ENCODE measurements at places on chromosomes 4 and X.

DNA sequence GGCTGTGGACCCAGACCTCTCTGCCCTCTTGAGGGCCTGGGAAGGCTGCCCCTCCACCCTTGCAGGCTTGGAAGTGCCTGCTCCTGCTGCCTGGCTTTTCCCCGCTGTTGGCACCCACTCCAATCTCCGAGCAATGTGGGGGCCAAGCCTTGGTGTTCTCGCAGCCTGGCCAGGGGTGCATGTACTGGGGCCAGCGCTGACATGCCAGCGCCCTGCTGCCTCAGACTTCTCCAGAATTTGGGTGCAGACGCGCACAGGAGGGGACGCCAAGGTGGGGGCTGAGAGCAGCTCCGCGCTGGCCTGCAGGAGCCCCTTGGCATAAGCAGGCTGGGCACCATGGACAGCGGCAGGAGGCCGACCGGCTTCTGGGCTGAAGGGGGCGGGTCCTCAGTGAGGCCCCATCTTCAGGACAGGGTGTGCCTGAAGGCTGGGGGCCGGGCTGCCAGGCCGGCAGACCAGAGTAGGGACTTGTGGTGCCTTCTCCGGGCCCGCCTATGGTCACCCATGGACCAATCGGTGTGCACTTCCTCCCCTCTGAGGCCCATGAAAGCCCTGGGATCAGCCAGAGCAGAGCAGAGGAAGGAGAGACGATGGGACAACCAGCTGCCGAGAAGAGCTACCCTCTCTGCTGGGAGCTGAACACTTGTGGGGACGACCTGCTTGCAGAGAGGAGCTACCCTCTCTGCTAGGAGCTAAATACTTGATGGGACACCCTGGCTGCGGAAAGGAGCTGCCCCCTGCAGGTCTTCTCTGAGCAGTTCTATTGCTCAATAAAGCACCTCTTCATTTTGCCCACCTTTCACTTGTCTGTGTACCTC, 118.3 kb downstream of the DNAAF6 start:
- DNase-seq = peak; percentile 61

GRCh38 chr4:57424232-57424897, 314.2 kb upstream of the IGFBP7 start:
- no peak for DNase-seq

- no peak for DNase-seq
Observed at GRCh38 chr4:120348521-120348920, 281.9 kb upstream of the MAD2L1 start.

DNA sequence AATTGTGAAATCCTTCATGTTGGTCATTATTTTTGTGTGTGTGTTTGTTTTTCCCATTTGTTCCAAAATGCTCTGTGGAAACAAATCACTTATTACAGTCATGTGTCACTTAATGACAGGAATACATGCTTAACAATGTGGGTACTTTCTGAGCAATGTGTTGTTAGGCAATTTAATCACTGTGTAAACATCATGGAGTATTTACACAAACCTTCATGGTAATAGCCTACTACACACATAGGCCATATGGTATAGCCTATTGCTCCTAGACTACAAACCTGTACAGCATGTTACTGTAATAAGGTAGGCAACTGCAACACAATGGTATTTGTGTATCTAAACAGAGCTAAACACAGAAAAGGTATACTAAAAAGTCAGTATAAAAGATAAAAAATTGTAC, 388.9 kb upstream of the PPP1R2C start:
- no peak for DNase-seq

GRCh38 chr4:25667931-25668557, 12.4 kb downstream of the SLC34A2 start:
- no peak for DNase-seq

GRCh38 chr4:153570228-153570973, 104.2 kb downstream of the TMEM131L start:
- DNase-seq = no peak

DNA sequence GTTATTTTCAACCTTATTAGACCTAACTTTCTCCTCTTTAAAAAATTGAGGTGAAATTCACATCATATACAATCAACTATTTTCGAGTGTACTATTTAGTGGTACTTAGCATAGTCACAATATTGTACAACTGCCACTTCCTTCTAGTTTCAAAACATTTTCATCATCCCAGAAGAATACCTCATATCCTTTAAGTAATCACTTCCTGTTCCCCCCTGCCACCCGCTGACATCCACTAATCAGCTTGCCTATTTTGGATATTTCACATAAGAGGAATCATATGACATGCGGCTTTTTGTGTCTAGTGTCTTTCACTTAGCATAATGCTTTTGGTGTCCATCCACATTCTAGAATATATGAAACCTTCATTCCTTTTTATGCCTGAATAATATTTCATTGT, 10.0 kb upstream of the PPA2 start:
- no peak for DNase-seq

GRCh38 chr4:112423591-112423990, 92.4 kb downstream of the NEUROG2 start:
- DNase-seq = no peak

DNA sequence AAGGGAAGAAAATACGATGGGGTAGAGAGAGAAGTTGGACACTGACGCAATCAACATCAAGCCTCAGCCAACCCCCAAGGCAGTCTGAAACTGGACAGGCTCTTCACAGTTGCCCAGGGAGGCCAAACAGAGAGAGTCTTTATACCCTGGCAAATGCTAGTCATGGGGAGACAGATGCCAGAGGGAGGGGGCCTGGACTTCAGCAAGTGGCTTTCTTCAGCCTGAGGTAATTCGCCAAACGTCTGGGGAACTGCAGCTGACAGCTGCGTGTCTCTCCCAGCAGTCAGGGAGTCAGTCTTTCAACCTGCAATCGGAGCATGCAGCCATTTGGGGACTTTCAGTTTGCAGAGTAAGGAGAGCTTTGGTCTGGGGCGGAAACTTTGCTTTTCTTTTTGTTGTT, 521.6 kb downstream of the TRIML1 start:
- no peak for DNase-seq

DNA sequence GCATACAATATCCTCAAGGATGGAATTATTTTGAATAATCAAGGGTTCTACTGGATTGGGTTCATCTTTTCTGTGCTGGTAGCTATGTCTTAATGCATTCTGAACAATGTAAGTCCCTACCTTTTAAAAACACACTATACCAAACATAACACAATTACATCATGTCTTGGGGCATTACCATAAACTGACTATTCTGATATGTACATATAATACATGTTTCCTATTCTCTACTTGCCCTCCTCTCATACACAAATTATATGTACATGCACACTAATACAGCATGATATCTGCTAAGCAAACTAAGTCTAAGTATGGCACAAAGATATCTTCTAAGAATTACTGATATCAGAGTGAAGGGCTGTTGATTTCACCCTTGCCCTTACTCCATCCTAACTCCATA, 147.1 kb downstream of the PRDM5 start:
- no peak for DNase-seq

DNA sequence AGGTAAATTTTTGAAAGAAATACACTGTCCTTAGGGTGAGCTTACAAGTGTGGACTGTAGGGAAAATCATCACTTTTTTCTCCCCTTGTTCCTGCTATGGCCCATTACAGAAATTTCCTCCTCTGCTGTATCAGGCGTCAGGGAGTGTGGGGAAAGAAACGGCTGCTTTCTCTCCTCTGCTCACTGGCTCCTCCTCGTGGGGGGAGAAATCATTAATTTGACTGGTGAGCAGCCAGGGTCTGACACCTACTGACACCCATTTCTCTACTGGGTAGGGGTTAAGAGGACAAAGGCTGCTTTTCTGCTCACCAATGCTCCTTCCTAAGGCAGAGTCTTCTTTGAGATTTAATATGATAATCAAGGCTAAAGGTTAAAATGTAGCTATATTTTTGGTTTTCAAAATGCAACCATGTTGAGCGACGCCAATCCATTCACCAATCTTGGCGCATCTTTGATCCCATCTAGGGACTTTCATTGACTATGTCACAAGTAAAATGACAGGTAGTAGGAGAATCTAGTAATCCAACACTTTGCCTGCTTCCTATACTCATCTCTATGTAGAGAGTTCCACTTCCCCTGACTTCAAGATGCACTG, 25.1 kb downstream of the SETD7 start:
- DNase-seq = no peak

DNA sequence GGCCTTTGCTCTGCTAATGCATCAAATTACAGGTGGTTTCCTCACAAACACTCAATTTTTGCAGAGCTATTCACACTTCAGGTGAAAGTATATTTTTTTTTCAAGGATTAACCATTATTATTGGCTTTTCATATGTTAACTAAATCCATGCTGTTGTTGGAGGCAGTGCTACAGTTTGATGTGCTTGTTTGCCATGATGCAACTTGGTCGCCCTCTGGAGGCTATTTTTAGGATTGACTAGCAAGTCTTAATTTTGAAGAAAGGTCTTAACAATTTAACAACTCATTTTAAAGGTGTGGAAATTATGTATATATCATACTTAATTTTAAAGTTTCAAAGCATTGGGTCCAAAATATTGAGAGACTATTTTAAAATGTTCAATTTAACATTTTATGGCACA, 168.8 kb upstream of the FAM47A start:
- no peak for DNase-seq

GRCh38 chrX:38879631-38880220, 78.5 kb downstream of the MID1IP1 start:
- no peak for DNase-seq

- DNase-seq = peak; percentile 88
Observed at GRCh38 chr4:98481167-98481566, 177.2 kb downstream of the TSPAN5 start.

DNA sequence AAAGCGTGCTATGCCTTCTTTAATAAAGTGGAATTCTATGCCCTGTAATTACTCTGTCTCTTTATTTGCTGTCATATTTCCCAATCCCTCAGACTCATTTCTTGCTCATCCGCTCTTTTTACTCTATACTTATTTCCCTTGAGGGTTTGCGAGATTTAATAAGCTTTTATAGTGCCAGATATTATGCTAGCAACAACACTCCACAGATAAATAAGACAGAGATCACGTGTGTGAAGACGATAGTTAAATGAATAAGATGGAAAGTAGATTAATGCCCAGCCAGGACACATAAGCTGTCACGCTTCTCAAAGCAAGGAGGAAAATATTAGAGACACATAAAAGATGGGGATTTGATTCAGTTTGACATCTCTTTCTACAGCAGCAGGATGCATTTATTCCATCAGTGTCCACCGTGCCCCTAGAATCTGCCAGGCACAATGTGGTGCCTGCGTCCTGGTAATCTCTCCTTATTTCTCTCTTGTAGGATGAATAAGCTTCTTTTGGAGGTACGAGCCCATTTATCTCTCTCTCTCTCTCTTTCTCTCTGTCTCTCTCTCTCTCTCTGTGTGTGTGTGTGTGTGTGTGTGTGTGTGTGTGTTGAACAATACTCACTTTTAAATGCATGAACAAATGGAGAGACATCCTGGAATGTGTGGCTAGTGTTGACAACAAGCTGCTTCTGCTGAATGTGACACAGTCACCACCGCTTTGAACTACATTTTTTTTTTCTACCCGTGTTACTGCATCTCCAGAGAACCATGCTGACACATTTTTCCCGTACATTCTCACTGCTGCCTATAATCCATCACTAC, 48.2 kb downstream of the TMEM156 start:
- DNase-seq = no peak

DNA sequence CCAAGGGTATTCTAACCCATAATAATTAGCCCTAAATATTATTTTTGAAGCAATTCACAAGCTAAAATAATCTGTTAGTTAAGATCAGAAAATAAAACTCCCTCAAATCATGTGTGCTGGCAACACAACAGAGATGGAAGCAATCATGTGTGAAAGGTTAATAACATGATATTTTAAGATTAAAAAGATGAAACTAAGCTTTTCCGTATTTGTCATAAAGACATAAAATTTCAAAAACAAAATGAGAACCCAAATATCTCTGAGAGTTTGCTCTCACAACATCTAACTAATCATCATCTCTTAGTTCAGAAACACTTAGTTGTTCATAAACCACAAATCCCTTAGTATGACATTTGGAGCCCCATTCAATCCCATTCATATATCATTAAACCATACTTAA, 749.1 kb downstream of the CCSER1 start:
- DNase-seq = no peak

DNA sequence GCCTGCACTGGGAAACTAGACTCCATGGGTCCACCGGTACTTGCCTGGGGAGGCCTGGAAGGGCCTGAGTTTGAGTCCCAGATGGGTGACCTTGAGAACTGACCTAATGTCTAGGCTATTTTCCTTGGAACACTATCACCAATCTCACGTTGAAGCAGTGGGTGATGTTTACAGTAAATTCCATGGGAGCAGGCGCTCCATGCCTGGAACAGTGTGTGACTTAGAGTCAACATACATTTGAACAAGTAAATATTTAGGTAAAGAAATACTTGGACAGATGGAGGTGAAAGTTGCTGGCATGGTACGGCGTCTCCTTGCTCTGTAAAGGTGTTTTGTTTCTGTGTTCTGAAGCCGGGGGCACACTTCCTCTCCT, 47.5 kb downstream of the TBC1D14 start:
- DNase-seq = no peak

DNA sequence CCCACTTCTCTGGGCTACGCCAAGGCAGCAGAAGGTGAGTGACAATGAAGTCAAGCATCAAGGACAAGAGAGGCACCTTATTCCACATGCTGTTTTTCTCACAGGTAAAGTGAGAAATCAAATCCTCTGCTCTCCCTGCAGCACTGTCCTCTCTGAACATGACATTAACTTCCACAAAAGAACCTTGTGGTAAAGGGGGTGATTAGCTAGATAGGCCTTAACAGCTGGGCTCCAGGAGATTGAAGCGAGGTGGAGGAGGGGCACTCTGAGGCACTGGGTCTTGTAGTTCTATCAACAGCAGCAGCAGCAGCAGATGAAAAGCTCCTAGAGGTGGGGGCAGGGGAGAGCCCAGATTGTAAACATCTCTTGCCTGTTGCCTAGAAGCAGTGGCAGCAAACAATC, 96.8 kb upstream of the CXXC4 start:
- no peak for DNase-seq

- no peak for DNase-seq
Observed at GRCh38 chrX:102154218-102154860, 1.4 kb downstream of the BEX5 start.

- no peak for DNase-seq
Observed at GRCh38 chr4:150080337-150080736, 2.1 kb downstream of the DCLK2 start.

GRCh38 chrX:71543316-71543715, 10.4 kb downstream of the OGT start:
- DNase-seq = no peak

DNA sequence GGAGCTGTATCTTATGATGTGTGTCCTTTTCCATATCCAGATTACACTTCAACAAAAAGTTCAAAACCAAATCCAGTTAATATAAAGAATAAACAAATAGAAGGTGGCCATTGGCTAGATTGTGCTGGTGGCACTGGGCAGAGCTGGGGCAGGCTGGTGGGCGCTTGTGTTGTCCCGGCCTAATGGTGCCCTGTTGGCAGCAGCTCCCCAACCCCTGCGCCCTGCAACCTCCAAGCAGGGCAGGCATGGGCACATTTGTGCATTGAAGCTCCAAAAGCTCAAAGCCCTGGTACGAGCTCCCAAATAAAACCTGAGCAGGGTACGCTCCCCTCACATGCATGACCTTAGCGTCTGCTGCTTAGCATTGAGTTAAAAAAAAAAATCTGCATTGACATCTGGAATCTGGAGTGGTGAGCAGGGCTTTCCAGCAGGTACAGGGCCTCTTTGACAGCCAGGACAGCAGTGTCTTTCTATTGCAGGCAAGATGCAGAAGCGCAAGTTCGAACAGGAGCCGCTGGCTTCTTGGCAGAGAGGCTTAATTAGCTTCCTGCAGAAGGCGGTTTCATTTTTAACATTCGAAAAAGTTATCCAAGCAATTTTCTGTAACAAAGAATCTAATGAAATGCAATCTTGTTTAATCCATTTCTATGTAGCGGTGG, 25.9 kb upstream of the NYX start:
- DNase-seq = no peak
